ENCODE measurements at places on chromosomes 5 and 9. TPM values are rescaled to one million over a fixed set of nuclear protein-coding genes. Genes with fewer than 3 reads are reported as not detected.

BTNL3 gene
- total RNA-seq: not detected

LRRC19 gene
- not detected for total RNA-seq

GDNF gene
- total RNA-seq: 0.17 TPM

LCN9 gene
- not detected for total RNA-seq

TMEM141 gene
- 95.4 TPM for total RNA-seq

All from mammary epithelial cell (primary cell).